ENCODE measurements at places on chromosomes 16 and 17. TPM values are rescaled to one million over a fixed set of nuclear protein-coding genes. Genes with fewer than 3 reads are reported as not detected.

The SRCIN1 gene
- 6.1 TPM for total RNA-seq

DNA sequence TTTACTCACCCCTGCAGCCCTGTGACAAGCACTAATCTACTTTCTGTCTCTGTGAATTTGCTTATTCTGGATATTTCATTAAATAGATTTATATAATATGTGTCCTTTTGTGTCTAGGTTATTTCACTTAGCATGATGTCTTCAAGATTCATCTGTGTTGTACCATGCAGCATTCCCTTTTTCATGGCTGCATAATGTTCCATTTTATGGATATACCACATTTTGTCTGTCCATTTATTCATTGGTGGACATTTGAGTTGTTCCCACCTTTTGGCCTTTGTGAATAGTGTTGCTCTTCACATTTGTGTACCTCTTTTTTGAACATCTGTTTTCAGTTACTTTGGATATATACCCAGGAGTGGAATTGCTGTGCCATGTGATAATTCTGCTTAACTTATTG lies 110.3 kb downstream of the ELAC2 start:
- no peaks in the 10 kb centered on the region for H3K27me3 ChIP-seq
- H3K4me1 ChIP-seq = no peaks in the 10 kb centered on the region
- no peak overlapping the region for H3K4me3 ChIP-seq
- H3K36me3 ChIP-seq = no peaks in the 10 kb centered on the region

The GNGT2 gene
- 4.7 TPM for total RNA-seq

The NHLRC4 gene
- 3.3 TPM for total RNA-seq

GRCh38 chr16:11105038-11105903 lies 150.7 kb downstream of the SOCS1 start:
- no peaks in the 10 kb centered on the region for H3K27me3 ChIP-seq
- H3K27ac ChIP-seq = peak overlapping the region; percentile 12
